Prostate gland (tissue), 2 donors: ENCODE measurements at places on chromosomes 5 and 9.

DNA sequence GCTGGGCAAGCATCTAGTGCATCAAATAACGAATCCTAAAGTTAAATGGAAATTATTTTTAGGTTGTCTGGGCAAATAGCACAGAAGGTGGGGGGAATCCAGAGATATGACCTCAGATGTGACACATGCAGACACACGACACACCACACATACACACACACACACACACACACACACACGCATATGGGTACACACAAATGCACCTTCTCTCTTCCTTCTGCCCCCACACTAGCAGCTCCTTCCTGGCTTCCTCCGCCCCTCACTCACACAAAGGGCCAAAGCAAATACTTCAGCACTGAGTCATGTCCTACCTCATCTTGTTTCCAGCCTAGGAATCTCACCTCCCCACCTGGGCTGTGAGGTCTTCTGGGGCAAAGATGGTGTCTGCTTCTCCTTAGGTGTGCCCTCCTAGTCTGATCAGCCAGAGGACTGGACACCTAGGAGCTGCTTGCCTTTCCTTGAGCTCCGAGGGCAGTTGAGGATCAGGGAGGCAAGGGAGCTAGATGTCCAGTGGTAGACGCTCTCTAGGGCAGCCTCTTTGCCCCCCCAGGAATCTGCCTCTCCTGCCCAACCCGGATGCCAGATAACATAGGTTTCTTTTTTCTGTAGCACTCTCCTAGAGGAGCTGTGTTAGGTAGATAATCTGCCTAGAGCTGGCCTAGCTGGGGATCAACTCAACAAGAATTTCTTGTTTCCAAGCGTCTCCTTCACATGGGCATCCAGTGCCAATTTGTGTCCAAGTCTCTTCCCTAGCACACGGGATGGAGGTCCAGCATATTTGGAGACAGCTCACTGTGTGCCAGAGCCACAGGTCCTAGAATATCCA is 14.3 kb upstream of the JADE2 start:
- no peaks in the 10 kb centered on the region for H3K36me3 ChIP-seq
- DNase-seq, result no peak
- peaks cover 4% of the 10 kb centered on the region for H3K4me1 ChIP-seq
- H3K27ac ChIP-seq, result no peak overlapping the region
- H3K27me3 ChIP-seq, result no peaks in the 10 kb centered on the region

DNA sequence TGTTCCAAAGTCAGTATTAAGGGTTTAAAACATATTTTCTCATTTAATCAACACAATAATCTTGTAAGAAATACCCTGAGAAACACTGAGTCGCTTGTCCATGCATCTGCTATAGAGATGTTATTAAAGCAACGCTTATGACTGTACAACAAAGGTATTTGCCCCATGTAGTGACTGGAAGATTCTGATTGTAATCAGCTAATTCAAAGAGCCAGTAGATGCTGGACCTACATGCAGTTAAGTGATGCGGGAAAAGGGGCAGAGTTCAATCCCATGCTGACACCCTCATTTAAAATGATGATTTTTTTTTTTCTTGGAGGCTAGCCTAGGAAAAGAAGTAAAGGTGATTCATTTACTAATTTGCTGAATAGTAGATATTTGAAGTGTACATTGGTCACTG is 149.3 kb upstream of the MTAP start:
- DNase-seq, result no peak
- H3K36me3 ChIP-seq, result no peaks in the 10 kb centered on the region
- no peaks in the 10 kb centered on the region for H3K4me1 ChIP-seq

DNA sequence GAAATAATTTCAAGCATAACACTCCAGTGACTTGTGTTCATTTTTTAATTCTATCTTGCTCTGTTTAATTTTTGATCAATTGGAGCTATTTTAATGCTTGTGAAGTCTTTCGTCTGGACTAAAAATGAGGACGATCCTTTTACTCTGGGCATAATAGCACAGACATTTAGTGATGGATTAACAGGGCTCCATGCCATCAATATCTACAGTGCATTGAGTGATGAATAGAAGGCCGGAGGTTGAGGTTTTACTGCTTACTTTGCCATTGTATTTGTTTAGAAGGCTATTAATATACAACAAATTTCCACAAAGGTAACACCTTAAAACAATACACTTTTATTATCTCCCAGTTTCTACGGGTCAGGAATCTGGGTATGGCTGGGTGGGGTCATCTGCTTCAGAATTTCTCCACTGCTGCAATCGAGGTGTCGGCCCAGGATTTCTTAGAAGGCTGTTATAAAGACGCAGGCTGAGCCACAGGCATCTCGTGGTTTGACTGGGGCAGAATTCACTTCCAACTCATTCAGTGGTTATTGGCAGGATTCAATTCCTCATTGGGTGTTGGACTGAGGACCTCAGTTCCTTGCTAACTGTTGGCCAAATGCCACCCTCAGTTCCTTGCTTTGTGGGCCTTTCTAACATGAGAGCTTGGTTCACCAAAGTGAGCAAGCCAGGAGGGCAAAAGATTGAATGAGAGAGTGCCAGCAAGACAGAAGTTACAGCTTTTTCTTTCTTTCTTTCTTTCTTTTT is 265.4 kb upstream of the VLDLR start:
- no peaks in the 10 kb centered on the region for H3K4me1 ChIP-seq
- H3K4me3 ChIP-seq, result no peak overlapping the region
- H3K36me3 ChIP-seq, result no peaks in the 10 kb centered on the region
- H3K27me3 ChIP-seq, result no peaks in the 10 kb centered on the region

GRCh38 chr5:65762234-65762633 is 40.2 kb downstream of the NLN start:
- H3K27me3 ChIP-seq, result no peaks in the 10 kb centered on the region
- no peaks in the 10 kb centered on the region for H3K36me3 ChIP-seq
- no peak for DNase-seq
- no peak overlapping the region for H3K27ac ChIP-seq

DNA sequence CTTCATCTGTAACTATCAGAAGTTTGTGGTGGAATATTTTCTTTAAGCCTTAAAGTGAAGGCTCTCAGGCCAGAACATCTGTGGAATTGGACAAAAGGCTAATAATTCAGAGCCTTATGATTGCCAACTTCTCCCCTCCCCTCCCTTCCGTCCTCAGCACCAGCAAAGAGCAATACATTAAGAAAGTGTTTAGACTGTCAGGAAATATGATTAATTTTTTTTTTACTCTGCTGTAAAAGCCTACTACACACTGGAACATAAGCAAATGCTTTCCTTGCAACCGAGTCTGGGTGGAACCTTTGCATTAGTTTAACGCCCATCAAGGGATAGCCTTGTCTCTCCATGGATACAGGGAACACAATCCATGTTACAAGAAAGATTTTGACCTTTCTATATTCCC is 110.3 kb upstream of the TARS1 start:
- no peaks in the 10 kb centered on the region for H3K27me3 ChIP-seq
- no peak overlapping the region for H3K4me3 ChIP-seq
- H3K27ac ChIP-seq, result no peak overlapping the region

DNA sequence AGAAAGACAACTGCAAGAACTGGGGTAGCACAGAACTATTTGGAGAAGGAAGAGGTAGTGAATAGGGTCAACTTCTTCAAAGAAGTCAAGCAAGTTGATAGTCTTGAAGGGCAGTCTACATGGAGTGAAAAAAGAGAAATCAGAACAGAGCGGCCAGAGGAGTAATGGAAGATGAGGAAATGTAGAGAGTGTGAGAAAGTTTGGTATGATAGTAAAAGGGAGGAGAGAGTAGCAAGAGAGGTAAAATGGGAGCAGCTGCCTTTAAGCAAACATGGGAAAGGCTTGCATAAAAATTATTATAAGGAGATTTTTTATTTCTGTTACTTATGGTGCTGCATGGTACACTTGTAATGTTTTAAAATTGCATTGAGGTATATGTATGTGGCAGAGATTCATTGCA is 6.8 kb downstream of the ITGA2 start:
- H3K36me3 ChIP-seq, result no peaks in the 10 kb centered on the region
- DNase-seq, result no peak
- H3K4me3 ChIP-seq, result no peak overlapping the region
- no peaks in the 10 kb centered on the region for H3K27me3 ChIP-seq
- no peak overlapping the region for H3K27ac ChIP-seq

GRCh38 chr5:139275956-139276355 is 17.6 kb upstream of the MATR3 start:
- H3K4me1 ChIP-seq, result peaks cover 17% of the 10 kb centered on the region
- no peak overlapping the region for H3K4me3 ChIP-seq
- H3K27ac ChIP-seq, result peak overlapping the region; percentile 33
- DNase-seq, result peak; percentile 15
- H3K36me3 ChIP-seq, result no peaks in the 10 kb centered on the region
- H3K27me3 ChIP-seq, result no peaks in the 10 kb centered on the region

DNA sequence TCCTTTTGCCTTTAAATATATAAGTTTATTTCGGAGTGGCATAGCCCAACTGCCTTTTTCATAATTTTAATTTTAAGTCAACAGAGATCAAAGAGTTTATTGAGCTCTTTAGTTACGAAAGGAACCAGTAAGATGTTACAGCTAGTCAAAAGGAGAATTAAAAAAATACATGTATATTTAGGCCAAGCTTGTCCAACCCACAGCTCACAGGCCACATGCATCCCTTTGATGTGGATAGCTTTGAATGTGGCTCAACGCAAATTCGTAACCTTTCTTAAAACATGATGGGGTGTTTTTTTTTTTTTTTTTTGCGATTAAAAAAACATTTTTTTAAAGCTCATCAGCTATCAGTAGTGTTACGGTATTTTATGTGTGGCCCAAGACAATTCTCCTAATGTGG is 50.2 kb upstream of the IL31RA start:
- no peaks in the 10 kb centered on the region for H3K4me1 ChIP-seq
- no peaks in the 10 kb centered on the region for H3K36me3 ChIP-seq
- H3K27ac ChIP-seq, result no peak overlapping the region

DNA sequence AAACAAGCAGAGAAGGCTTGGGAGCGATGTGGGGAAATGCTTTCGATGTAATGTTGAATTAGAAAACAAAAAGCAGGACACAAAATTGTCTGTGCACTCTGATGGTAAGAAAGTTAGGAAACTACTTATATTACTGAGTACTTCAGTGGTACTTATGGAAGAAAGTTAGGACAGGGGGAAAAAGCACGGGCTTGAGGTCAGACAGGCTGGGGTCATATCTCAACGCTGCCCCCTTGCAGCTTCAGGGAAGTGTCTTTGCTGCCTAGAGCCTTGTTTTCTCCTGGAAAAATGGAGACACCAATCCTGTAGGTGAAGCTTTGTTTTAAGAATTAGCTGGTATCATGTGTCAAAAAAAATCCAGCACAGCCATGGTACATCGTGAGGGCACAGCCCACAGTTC is 23.0 kb downstream of the NEURL1B start:
- DNase-seq, result no peak
- H3K4me3 ChIP-seq, result no peak overlapping the region
- no peaks in the 10 kb centered on the region for H3K36me3 ChIP-seq
- H3K4me1 ChIP-seq, result peaks cover 5% of the 10 kb centered on the region
- no peaks in the 10 kb centered on the region for H3K27me3 ChIP-seq
- no peak overlapping the region for H3K27ac ChIP-seq

DNA sequence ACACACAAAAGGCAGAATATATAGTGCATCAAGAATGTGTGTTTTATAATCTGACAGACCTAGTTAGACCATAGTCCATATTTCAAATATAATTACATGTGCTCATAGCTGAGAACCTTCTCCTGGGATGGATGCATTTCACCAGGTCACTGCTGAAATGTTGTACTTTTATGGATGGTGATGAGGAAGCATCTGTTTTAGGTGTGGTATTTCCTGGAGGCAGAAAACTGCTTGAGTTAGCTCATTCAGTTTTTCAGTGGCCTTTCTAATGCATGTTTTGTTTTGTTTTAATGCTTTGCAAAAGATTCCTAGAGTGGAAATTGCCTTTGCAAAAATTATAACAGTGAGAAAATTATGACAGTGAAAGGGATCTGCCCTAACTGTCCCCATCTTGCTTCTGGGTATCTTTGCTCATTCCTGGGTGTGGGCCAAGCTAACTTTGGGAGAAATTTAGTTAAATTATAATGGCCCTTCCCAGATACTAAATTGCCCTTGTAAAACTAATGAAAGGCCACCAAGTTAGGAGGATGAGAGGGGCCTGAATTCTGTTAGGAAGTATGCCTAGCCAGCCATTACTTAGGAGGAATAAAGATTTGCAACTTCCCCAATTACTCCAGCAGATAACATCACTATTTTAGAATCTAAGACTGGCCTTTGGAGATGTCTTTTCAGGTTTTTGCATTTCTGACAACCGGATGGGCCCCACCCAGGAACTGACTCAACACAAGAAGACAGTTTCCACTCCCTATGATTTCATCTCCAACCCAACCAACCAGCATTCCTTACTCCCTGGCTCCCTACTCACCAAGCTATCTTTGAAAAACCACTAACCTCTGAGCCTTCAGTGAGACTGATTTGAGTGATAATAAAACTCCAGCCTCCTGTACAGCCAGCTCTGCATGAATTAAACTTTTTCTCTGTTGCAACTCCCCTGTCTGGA is 7.0 kb upstream of the IL12B start:
- no peaks in the 10 kb centered on the region for H3K36me3 ChIP-seq
- DNase-seq, result no peak
- no peaks in the 10 kb centered on the region for H3K27me3 ChIP-seq
- H3K4me1 ChIP-seq, result no peaks in the 10 kb centered on the region
- H3K4me3 ChIP-seq, result no peak overlapping the region
- H3K27ac ChIP-seq, result no peak overlapping the region

- H3K27me3 ChIP-seq, result no peaks in the 10 kb centered on the region
- peaks cover 5% of the 10 kb centered on the region for H3K4me1 ChIP-seq
- DNase-seq, result no peak
- peak overlapping the region; percentile 67 for H3K27ac ChIP-seq
- H3K36me3 ChIP-seq, result no peaks in the 10 kb centered on the region
- no peak overlapping the region for H3K4me3 ChIP-seq
Observed at GRCh38 chr9:87569518-87569917, 71.9 kb downstream of the DAPK1 start.

GRCh38 chr5:98781964-98782363 is 8.5 kb downstream of the RGMB start:
- no peaks in the 10 kb centered on the region for H3K36me3 ChIP-seq
- no peak overlapping the region for H3K4me3 ChIP-seq
- peaks cover 29% of the 10 kb centered on the region for H3K4me1 ChIP-seq
- H3K27me3 ChIP-seq, result no peaks in the 10 kb centered on the region

DNA sequence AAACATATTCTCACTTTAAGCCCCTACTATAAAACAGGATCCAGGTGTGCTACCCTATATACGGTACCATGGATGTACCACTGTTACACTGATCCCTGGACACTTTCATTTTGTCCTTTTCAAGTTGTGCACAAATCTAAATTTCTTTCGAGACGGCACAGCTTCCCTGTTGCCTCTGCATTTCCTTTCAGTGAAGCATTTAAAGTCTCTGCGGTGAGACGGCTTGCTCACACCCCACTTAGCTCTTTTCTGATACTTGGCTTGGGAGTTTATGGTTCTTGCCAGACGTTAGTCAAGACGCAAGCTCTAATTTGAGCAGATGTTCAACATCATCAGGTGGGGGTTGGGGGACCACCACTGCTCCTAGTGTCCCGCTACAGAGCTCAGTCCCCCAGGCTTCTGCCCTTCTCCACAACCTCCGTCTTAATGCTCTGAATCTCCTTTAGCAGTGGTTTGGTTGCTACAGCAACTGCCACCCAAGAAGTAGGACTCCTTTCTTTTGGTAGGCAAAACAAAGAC is 15.8 kb downstream of the F2RL2 start:
- no peaks in the 10 kb centered on the region for H3K4me1 ChIP-seq
- H3K4me3 ChIP-seq, result no peak overlapping the region
- DNase-seq, result no peak
- no peaks in the 10 kb centered on the region for H3K36me3 ChIP-seq
- no peak overlapping the region for H3K27ac ChIP-seq
- no peaks in the 10 kb centered on the region for H3K27me3 ChIP-seq
